ENCODE measurements at places on chromosomes 4 and X.

DNA sequence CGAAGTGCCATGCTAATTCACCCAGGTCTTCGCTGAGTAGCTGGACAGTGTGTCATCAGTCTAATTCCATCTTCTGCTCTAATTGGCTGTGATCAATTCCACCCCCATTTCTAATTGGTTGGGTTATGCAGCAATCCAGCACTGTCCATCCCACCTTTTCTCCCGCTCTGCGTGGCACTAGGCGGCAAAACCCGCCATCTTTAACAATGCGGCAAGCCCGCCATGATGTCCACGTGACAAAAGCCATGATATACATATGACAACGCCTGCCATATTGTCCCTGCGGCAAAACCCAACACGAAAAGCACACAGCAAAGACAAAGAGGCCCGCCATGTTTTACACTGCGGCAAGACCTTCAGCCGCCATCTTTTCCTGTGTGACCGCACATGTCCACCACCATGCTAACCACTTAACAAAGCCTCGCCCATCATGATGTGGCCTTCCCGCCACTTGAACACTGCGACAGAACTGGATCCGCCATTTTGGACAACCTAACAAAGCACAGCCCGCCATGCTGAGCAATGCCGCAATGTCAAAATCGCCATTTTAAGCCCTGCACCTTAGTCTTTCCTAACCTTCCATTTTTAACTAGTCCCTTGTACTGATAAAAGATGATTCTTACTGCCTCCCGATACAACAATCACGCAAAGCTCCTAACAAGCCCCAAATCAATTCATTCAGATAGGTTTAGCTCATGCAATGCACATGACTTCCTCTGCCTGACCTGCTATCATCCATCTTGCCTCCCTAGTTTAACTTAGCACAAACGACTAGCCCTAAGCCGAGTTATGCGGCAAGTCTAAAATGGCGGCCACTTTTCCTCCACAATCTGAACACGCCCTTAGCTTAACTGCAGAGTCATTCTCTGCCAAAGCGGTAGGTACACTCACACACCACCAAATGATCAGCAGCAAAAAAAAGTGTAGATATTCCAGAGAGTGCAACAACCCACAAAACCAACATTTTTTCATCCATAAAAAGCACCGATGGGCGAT is 288.3 kb downstream of the CHIC1 start:
- DNase-seq: no peak

- DNase-seq: no peak
These were observed 218.7 kb upstream of the SPOCK3 start for GRCh38 chr4:167452922-167453430.

DNA sequence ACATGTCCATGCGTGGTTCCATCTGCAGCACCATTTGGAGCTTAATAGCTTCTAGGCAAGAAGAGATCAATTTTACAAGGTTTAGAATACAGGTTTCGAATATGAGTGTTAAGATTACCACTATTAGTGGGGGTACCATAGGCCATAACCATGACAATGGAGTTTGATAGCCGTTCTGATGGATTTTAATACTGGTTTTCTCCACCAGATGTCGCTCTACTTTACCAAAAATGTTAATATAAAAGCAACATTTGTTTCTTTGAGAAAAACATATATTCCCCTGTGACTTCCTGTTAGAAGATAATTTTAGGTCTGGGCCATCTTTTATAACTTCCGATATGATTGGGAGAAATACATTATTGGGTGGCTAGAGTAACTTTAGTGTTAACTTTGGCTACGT is 499.7 kb upstream of the POU3F4 start:
- DNase-seq: no peak

- peak; percentile 65 for DNase-seq
These were observed 57.8 kb downstream of the TMEM131L start for GRCh38 chr4:153523941-153524386.

DNA sequence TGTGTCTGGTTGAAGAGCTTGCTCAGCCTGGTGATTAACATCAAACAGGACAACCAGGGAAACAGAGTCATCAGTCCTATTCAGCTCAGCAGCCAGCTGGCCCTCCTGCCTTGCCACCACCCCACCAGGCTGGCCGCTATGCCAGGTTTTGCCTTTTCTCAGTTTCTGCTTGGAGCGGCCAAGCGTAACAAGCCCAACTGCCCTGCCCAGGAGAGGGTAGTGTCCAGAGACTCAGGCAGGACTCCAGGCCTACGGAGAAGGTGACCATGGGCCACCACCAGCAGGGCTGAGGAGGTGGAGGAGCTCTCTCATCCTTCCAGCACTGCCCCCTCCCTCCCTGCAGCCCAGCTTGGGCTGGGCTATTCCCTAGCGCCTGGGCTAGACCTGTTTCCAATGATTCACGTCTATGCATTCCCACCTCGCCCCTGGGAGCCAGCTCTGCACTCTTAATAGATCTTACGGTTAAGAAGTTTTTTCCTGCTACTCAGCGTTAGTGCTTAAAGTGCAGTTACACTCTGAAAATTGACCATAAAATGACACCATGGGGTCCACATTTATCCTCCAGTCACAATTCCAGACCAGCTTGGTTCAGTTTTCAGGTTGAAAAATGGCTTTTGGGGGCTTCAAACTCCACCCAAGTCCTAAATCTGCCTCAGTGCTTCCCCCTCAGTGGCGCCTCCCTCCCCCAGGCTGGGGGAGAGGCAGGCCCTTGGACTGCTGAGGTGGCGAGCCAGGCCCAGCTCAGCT is 124.0 kb upstream of the PJA1 start:
- no peak for DNase-seq
